ENCODE measurements at places on chromosomes 5 and 9.

GRCh38 chr5:165502893-165503691 lies 1997.7 kb downstream of the MAT2B start:
- no peak for DNase-seq

GRCh38 chr5:151935135-151935695 lies 10.6 kb upstream of the GLRA1 start:
- peak; percentile 17 for DNase-seq

DNA sequence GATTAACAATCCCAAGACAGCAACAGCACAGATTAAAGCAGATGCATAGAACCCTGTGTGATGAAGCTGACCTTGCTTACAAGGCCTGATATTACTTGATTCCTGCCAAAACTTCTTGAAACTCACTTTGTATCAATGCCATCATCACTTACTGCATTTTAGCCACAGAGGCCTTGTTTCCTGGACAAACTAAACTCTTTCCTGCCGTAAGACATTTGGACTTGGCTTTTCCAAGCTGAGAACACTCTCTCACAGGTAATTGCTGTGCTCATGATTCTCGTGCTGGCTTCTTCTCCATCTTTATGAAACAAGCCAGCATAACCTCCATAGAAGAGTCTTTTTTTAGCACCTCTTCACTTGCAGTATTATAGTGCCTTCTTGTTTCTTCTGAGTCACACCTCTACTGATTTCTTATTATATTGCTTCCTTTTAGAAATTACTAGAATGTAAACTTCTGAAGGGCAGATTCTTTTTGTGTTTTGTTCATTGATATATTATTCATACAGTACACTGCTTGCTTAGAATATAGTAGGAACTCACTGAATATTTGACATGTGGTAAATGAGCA lies 456.5 kb upstream of the ZNF608 start:
- no peak for DNase-seq

- no peak for DNase-seq
Measured at GRCh38 chr9:18771011-18771410, 262.0 kb downstream of the SAXO1 start.

DNA sequence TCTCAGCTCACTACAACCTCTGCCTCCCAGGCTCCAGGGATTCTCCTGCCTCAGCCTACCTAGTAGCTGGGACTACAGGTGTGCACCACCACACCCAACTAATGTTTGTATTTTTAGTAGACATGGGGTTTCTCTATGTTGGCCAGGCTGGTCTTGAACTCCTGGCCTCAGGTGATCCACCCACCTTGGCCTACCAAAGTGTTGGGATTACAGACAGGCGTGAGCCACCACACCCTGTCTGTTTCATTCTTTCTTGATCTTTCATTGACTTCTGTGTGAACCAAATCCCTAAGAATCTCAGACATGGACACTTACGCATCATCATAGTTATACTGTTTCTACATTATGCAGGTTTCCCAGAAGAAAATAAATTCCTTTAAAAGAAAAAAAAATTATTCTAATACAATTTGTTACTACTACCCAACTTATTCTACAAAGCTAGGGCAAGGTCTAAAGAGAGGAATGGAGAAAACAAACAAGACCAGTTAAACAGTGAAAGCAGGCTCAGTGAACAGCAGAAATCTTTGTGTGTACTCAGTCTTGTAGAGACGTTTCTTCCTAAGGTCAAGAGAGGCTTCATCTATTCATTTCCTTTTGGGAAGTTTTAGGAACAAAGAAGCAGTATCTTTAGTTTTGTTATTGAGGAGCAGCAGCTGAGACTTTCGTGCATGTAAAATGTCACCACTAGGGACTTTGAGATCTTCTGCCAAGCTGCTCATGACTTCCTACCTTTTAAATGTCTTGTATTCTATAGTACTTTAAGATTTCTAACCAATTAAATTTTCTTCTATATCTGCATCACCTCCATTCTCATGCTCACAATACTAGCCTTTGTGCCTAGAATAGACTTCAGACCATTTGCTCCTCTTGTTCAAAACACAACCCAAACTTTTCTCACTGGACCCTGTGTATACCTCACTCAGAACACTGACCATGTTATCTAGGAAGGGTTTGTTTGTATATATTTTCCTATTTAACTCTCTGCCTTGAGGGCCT lies 5.6 kb upstream of the HMGCR start:
- DNase-seq: no peak

DNA sequence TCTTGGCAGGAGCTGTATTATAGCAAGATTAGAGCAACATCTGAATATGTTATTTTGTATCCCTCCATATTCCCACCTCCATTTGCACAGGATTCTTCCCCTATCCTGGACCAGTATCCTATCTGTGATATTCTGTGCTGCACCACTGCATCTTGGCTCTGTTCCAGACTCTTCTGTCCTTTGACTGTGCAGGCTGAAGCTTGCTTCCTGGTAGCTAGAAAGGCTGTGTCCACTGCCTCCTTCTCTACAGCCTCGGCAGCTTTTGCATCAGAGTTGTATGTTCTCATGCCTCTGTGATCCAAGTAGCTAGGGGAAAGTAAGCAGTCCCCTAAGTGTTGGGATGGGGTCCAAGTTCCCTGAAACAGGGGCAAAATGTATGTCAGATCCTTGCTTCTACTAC lies 104.1 kb downstream of the GAS1 start:
- DNase-seq: no peak

GRCh38 chr5:152813526-152813925 lies 408.4 kb upstream of the NMUR2 start:
- DNase-seq: peak; percentile 52

- DNase-seq: no peak
Measured at GRCh38 chr9:21507483-21507790, 25.3 kb upstream of the IFNE start.

All from NCI-H345 (cell line).